NAMALWA (cell line): ENCODE measurements at places on chromosomes 11 and 22.

DNA sequence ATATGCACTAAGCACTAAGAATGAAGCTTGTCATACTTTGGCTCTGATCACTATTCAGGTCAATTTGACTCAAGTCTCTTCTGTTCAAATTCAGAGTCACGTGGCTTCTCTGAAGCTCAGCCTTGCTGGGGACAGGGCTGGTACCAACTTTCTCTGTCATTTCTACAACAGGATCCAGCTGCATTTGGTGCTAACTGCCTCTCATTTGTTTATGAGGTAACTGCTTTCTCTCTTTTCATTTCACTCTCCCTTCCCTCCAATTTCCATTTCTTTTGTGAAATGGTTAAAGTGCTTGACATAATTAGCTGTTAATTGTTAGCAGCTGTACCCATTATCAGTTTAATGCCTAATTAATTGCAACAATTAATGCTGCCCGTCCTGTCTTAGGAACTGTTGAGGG lies 259.7 kb upstream of the PLET1 start:
- DNase-seq, result peak; percentile 2

- DNase-seq, result no peak
These were observed 340.3 kb upstream of the DDI1 start for GRCh38 chr11:103696123-103696522.

GRCh38 chr11:129242855-129243254 lies 50.7 kb upstream of the ARHGAP32 start:
- no peak for DNase-seq

DNA sequence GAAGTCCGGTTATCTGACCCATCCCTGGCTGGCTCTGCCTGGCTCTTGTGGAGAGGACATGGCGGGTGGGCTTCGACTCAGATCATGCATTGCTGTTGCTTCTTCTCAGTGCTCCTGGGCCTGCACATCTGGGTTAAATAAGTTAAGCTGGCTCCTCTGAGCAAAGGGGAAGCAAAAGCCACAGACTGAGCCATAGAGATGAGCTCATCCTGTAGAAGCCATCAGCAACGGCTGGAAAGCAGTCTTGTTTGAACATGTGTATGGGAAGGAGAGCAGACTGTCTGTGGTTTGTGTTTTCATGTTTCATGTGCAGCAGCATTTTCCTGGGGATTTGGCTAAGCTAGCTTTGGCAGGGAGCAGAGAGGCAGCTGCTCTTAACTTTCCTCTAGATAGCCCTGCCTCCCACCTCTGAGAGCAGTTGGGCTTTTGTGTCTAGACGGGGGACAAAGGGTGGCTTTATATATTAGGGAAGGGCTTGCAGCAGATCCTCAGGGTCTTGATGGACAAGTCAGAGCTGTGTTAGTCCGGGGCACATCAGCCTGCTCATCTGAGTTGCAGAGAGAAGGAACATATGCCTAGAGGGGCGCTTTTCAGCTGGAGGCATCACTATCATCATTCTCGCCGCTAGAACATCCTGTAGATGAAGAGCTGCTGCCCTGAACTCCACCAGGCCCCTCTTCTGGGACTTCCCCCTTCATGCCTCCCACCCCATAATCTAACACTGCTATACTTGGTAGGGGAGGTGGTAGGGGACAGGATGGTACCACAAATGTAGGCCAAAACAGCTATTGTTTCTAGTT lies 14.9 kb downstream of the DCPS start:
- DNase-seq, result peak; percentile 17

- DNase-seq, result no peak
These were observed 735.6 kb downstream of the BRD1 start for GRCh38 chr22:49091917-49092545.

GRCh38 chr22:40499209-40499623 lies 128.8 kb downstream of the SGSM3 start:
- no peak for DNase-seq

GRCh38 chr22:49659924-49660315 lies 167.8 kb downstream of the BRD1 start:
- DNase-seq, result no peak

DNA sequence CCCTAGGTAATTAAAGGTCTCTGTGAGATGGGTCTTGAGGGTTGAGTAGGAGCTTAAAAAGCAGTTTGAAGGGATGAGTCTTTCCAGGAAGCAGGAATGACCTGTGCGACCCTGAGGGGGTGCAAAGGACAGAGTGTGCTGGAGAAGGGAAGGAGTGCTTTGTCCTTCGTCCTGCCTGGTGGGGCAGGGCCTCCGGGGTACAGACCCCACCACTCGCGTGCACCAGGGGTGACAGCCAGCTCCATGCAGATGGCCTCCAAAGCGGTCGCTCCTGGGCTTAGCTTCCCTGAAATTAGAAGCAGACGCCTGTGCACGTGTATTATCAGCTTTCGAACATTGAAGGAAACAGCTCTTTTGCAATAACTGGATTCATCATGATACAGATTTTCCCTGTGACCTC lies 959.8 kb downstream of the BRD1 start:
- no peak for DNase-seq

DNA sequence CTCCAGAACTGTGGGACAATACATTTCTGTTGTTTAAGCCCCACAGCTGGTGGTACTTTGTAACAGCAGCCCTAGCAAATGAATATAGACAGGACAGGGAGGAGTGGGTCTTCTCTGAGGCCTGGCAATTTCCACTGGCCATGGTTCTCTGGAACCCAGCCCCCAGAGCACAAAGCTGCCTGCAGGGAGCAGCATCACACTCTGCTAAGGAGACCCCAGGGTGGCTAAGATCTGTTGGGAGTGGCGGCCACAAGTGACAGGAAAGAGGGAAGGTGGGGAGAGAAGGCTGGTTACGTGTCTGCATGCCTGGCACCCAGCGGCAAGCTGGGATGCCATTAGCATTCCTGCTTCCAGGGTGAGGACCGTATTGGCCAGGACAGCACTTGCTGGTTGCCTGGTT lies 211.9 kb downstream of the ST3GAL4 start:
- no peak for DNase-seq

DNA sequence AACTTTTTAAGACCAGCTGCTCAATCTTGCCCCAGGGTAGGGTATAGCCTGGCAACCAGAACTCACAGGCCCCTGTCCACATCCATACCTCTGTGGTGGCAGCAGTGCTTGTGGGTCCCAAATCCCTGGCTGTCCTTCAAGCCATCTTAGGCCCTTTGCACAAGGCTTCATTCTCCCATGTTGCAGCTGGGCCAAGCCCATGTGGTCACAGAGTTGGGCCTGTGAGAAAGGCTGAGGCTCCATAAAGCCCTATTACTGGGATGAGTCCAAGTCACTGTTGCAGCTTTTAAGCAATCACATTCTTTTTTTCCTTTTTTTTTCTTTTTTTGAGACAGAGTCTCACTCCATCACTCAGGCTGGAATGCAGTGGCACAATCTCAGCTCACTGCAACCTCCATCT lies 47.9 kb upstream of the SLC25A1 start:
- no peak for DNase-seq

DNA sequence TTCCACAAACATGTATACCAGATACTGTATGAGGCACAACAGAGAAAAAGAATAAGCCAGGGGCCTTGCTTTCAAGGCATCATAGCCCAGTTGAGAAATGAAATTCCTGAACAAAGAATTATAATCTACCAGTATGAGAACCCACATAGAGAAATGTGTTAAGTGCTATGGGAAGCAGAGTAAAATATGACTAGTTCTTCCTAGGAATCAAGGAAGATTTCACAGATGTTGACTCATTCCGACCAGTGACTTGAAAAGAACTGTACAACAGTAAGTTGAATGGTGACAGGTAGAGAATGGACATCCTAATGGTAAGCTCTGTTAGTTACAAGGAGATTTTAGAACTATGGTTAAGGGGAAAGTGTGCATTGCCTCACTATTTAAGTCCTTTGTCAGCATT lies 102.6 kb downstream of the TRIM44 start:
- DNase-seq, result no peak

GRCh38 chr11:26976389-26976788 lies 17.5 kb upstream of the FIBIN start:
- DNase-seq, result no peak

DNA sequence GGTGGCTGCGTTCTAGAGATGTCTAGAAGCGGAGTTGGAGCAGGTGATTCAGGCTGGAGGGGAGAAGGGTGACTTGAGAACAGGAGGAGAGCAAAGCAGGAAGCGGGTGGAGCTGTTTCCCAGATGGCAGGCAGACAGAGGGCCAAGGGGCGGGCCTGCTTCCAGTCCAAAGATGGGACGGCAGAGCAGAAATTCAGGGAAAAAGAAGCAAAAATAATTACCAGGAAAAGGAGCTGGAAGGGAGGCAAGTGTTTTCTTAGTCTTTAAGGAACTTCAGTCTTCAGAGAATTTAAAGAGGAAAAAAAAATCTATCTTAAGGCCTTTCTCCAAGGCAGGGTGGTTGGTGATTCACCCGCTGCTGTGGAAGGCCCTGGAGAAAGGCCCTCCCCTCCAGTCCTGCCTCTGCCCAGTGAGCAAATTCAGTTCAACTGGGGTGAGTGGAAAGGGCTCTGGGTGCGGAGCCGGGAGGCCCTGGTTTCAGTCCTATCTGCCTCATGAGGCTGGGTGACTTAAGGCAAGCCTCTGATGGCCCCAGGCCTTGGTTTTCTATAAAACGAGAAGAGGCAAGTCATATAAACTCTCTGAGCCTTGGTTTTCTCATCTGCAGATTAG lies 4.5 kb upstream of the CREB3L1 start:
- DNase-seq, result no peak
